ENCODE measurements at places on chromosomes 7 and 10.

- no peak for DNase-seq
Observed at GRCh38 chr7:77481615-77482014, 55.5 kb upstream of the PTPN12 start.

GRCh38 chr10:123821136-123821535, 70.5 kb downstream of the CPXM2 start:
- DNase-seq, result no peak

DNA sequence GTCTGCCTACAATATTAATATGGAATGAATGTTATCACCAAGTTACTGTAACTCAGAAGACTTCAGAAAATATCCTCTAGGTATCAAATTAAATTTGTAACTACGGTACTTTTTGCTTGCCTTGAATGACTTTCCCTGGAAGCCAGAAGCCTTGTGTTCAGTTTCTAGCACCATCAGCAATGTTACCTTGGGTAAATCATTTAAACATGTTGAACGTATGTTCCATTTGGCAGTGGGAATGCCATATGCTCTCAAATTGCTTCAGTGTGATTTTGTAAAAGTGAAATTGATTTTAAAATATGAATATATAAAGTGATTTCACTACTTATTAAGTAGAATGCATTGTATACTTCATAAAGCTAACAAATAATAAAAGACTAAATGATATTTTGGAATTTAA, 11.2 kb downstream of the RPA3 start:
- DNase-seq, result no peak

DNA sequence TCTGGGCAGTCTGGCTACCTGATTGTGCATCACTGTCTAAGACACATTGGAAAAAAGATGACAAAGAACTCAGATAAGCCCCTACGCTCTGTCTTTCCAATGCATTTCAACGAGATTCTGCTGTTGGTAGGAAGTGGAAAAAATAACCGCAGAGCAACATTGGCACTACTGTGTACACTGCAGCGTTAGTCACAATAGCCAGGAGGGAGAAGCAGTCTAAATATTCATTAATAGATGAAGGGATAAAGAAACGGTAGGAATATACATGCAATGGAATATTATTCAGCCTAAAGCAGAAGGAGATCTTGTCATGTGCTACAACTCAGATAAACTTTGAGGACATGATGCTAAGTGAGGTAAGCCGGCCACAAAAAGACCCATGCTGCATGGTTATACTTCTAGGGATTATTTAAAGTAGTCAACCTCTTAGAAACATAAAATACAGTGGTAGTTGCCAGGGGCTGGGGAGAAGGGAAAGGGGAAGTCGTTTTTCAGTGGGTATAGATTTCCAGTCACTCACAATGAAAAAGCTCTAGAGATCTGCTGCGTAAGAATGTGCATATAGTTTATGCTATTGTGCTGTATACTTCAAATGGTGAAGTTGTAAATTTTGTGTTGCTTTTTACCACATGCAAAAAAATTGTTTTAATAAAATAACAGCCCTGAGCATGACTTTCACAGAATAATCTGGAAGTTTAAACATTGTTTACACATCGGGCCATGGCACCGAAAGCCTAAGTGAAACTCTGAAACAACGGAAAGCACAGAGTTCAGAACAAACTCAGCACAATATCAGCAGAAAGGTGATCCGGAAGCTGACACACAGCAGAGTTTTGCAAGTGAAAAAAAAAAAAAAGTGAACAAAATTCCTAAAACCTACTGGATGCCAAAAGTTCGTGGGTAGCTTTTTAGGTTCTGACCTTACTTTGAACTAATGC, 40.1 kb downstream of the ELMO1 start:
- no peak for DNase-seq

DNA sequence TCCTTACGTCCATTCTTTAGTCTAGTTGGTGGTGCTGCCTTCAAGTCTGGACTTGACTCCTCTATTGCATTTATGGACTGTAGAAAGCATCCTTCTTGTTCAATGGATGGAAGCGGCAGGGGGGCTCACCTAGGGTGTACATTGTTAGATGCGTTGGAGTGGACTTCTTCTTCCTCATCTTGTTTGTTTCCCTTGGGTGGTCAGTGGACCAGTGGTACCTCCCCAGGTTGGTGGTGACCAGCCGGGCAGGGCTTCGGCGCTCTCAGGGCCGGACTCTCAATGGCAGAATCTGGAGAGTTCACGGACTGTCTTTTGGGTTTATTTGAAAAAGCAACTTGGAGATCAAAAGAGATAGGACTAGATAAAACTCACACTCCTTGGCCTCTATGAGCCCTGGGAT, 6.2 kb upstream of the BTBD16 start:
- DNase-seq, result no peak

- no peak for DNase-seq
Observed at GRCh38 chr10:5413012-5413938, 918 bp downstream of the NET1 start.

DNA sequence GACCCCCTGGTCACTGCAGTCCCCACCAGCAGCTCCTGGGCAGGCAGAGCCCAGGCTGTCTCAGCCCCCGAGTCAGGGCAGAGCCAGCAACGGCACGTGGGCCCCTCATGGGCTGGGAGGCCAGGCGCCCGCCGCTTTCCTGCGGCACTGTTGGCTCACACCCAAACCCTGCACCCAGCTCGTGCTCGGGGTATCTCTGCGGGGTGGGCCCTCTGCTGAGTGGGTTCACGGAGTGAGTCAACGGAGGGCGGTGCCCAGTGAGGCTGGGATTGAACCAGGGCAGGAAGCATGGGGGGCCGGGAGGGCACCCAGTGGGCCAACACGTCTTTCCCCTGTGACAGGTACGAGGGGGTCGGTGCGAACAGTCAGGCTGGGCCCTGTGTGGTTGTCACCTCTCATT, 28.9 kb downstream of the ADAP1 start:
- no peak for DNase-seq

- DNase-seq, result no peak
Observed at GRCh38 chr7:107167483-107168232, 1.1 kb upstream of the HBP1 start.

GRCh38 chr10:101817337-101818118, 716 bp downstream of the OGA start:
- no peak for DNase-seq

DNA sequence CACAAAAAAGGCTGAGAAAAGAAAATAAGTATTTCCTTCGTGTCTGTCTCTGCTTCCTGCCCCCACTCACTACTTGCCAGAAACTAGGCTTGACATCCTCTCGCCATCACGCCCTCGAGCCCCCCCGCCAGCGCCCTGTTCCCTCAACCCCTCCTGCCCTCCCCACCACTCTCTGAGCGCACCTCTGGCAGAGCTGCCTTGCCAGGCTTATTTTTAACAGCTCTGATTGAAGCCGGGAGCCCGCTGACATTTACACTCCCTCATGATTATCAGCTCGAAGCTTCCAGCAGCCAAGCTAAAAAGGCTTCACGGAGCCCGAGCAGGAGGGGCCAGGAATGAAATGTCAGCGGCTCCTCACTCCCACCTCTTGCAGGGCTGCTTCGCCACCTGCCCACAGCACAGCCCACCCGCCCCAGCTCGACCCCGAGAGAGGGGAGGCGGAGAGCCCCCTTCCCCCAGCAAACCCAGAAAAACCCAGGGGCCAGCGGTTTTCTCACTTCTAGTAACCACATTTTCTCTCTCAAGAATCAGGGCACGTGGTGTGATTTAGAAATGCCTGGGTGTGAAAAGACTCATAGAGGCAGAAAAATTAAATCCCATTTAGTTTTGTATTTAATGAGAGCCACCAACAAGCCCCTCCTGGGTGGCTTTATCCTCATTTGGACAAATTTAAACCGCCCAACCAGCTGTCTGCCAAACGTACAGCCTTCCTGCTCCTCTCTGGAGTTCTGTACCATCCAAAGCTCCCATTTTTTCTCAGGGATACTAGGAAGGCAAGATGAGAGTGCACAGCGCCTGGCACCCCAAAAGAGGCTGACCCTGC, 89.3 kb downstream of the SLIT1 start:
- DNase-seq, result no peak

- DNase-seq, result no peak
Observed at GRCh38 chr10:36042135-36042534, 400.0 kb upstream of the FZD8 start.

DNA sequence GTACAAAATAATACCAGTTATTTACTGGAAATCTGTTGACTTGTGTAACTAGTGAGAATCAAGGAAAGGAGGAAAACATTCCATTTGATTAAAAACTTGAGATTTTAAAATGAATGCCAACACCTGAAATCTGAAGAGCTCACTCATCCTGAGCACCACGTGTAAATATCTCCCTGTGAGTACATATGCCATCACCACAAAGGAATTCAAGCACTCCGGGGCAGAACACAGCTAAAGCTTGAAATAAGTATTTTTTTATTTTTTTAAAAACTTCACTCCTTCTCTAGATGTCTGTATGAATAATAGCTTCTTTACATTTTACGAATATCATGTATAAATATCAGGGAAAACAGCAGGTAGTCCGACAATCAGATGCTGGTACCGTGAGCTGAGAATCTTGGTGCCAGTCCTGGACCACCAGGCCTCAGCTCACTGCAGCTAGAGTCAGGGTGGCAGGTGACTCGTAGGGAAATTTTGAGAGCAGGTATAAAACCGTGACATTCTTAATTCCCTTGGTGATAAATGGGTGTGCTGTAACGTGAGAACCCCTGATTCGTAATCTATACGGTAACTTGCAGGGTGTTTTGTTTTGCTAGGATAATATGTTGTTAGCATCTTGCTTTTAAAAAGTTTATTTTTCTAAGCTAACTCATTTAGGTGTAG, 12.7 kb downstream of the LMTK2 start:
- DNase-seq, result no peak

DNA sequence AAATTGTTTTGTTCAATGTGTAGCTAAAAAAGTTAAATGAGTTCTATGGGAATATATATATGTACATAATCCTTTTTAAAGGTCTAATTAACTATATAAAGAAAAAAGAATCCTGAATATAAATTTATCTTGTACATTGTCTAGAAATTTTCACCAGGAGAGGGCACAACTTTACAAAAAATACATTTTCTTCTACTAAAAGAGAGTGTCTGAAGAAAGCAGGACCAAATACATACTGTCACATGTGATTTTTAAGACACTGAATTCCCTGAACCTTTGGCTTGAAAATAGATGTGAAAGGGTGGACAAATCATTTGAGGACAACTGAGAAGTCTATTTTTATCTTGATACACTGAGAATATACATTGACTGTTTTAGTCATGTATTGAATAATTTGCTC, 204.3 kb downstream of the DGKB start:
- no peak for DNase-seq

- no peak for DNase-seq
Observed at GRCh38 chr7:95925971-95926370, 153.6 kb downstream of the DYNC1I1 start.

DNA sequence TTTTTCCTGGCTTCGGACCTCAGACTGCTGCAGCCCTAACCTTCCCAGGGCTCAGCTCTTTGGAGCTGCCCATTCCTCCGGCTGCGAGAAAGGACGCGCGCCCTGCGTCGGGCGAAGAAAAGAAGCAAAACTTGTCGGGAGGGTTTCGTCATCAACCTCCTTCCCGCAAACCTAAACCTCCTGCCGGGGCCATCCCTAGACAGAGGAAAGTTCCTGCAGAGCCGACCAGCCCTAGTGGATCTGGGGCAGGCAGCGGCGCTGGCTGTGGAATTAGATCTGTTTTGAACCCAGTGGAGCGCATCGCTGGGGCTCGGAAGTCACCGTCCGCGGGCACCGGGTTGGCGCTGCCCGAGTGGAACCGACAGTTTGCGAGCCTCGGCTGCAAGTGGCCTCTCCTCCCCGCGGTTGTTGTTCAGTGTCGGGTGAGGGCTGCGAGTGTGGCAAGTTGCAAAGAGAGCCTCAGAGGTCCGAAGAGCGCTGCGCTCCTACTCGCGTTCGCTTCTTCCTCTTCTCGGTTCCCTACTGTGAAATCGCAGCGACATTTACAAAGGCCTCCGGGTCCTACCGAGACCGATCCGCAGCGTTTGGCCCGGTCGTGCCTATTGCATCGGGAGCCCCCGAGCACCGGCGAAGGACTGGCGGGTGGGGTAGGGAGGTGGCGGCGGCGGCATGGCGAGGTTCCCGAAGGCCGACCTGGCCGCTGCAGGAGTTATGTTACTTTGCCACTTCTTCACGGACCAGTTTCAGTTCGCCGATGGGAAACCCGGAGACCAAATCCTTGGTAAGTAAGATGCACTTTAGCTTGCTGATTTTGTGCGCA, at the start of gene PLXDC2:
TSS of gene PLXDC2 (plus strand) at position 22 of the 820 bp plus-strand sequence.
- peak; percentile 65 for DNase-seq

DNA sequence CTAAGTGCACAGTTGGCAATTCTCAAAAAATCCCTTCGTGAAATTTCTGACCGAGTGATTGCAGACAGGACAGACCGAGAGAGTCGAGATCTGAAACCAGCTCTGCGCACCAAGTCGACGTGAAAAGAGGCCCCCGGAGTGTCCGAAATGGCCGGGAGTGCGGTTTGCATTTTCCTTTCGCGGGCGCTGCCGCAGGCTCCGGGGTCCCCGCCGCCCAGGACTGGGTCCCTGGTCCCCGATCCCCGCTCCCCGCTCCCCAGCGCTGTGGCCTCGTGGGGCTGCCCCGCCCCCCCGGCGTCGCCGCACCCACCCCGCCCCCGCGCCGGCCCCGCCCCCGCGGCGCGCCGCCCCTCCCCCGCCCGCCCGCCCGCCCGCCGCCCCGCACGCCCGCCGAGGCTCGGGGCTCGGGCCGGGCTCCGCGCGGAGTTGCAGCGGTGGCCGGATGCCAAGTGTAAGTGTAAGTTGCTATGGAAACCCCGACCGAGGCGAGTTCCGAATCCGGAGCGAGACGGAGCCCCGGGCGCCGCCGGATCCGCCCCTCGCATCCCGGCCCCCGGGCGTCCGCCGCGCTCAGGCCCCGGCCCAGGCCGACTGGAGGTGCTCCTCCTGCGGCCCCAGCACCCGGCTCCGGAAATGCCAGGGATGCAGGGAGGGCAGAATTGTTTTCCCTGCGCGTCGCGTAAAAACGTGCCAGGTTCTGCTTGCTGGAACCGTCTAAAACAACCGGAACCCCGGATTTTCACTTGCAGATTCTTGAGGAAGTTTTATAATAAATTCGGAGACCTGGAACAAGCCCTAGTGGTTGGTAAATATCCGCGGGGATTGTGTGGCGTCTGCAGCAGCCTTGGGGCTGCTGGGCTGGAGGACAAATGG, 4.6 kb downstream of the BMI1 start:
- DNase-seq, result peak; percentile 42

DNA sequence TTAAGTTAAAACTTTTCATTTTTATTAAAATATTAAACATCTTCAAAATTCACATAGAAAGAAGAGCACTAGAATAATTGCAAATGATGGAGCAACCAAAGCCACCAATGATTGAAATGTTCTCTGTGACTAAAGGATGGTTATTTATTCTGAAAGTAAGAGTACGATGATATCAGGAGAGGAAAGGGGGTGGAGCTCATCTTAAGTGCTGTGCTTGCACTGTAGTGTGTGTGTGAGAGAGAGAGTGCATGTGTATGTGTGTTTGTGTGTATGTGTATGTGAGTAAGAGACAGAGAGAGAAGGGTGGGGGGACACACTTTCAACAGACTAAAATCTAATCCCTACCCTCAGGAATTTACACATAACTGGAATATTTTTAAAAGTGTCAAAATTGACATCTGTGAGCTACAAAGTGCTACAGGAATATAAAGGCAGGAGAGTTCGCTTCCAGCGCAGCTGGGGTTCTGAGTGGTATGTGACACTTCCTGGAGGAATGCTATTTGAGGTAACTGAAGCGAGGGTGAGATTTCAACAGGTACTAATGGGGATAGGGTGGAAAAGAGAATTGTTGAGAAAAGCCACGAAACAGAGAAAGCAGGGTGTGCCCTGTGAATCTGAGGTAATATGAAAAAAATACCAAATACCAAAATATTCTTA, 57.2 kb upstream of the SMNDC1 start:
- no peak for DNase-seq

GRCh38 chr7:47236480-47237129, 345.3 kb downstream of the TNS3 start:
- DNase-seq, result no peak

- DNase-seq, result no peak
Observed at GRCh38 chr10:89351780-89352597, 24.2 kb downstream of the IFIT3 start.

Measured in hypothalamus (tissue), 51 donors.